ENCODE measurements at places on chromosomes 4 and X. TPM values are rescaled to one million over a fixed set of nuclear protein-coding genes. Genes with fewer than 3 reads are reported as not detected.

TMEM31 gene
- total RNA-seq = not detected

PDGFRA gene
- not detected for total RNA-seq

IGFBP7 gene
- not detected for total RNA-seq

GPC4 gene
- total RNA-seq = not detected

LGI2 gene
- not detected for total RNA-seq

COL4A6 gene
- total RNA-seq = not detected

PIR gene
- total RNA-seq = 3.0 TPM

SLC39A8 gene
- 53.6 TPM for total RNA-seq

MAPK10 gene
- total RNA-seq = 0.29 TPM

Measured in activated naive CD8-positive, alpha-beta T cell treated with anti-CD3 and anti-CD28 coated beads for 36 hours (primary cell).